Naive thymus-derived CD8-positive, alpha-beta T cell (primary cell): ENCODE measurements at places on chromosomes 12 and 14.

- DNase-seq: no peak
Observed at GRCh38 chr14:78425782-78426181, 255.6 kb downstream of the NRXN3 start.

DNA sequence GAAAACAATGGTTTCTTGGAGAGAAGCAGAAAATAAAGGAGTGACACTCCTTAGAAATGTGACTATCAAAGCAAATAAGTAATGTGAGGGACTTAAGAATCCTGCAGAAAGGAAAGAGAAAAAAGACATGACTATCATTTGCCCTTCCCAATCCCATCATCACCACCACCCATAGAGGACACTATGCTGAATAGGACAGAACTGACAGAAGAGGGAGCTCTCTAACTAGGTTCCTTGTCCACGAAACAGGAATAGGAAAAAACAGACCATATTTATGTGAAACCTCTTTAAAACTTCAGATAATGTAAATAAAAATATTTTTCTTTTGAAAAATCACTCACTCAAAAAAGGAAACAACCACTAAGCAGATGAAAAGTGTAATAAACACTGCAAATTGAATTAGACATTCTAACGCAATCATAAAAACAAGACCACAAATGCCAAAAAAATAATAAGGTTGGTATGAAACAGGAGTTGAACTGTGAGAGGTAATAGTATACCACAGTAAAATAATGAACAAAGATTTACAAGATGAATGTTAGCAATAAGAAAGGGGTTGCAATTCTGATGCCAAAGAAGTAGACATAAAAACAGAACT lies 24.1 kb downstream of the KLRD1 start:
- DNase-seq: no peak

- no peak for DNase-seq
Observed at GRCh38 chr12:83128540-83128939, 441.8 kb downstream of the TMTC2 start.

- DNase-seq: no peak
Observed at GRCh38 chr14:75298187-75298965, 19.7 kb downstream of the FOS start.

GRCh38 chr12:89468648-89469326 lies 55.8 kb downstream of the GALNT4 start:
- DNase-seq: no peak

DNA sequence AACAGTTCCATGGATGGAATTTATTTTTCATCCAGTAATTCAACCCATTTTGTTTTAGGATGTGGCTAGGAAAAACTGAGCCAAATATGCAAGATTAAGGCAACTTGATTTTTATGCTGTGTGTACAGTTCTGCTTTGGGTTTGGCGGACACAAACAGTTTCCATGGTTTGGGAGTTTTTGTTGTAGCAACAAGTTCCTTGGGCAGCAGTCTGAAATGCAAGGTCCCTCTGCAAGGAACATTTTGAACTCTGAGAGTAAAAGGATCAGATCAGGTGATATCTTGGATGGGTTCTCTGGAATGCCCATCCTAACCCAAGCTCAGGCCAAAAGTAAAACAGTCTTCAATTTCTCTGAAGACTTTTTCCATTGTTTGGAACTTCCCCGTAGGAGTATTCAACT lies 161.2 kb downstream of the TMX1 start:
- DNase-seq: no peak

DNA sequence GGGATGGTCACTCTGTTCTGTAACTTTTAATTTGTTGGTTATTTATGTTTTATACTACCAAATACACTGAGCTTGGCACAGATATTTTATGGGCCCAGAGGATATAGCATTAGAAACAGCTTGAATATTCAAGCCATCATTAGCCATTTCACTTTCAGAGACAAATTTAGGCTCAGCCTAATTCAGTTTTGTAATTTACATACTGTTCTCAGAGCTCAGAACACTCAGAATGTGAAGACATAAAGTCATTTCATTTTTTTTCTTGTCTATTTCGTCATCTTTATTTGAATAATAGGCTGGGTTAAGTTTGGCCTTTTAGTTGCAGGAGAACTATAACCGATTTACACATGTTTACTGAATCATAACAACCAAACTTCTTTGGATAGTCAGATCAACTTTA lies 361.7 kb downstream of the SNAPC1 start:
- DNase-seq: no peak

DNA sequence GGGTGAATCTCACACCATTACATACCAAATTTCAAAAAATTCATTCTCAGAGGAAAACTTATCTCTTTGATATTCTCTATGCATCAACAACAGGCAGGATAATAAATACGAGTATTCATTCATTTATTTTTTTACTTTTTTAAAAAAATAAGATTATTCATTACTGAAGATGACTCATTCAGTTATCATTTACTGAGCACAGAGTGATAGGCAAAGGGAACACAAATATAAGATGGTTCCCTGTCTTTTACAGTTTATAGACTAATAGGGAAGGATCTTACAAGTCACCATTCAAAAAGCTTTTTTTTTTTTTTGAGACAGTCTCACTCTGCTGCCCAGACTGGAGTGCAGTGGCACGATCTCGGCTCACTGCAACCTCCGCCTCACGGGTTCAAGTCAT lies 5.0 kb upstream of the PABPN1 start:
- DNase-seq: no peak

DNA sequence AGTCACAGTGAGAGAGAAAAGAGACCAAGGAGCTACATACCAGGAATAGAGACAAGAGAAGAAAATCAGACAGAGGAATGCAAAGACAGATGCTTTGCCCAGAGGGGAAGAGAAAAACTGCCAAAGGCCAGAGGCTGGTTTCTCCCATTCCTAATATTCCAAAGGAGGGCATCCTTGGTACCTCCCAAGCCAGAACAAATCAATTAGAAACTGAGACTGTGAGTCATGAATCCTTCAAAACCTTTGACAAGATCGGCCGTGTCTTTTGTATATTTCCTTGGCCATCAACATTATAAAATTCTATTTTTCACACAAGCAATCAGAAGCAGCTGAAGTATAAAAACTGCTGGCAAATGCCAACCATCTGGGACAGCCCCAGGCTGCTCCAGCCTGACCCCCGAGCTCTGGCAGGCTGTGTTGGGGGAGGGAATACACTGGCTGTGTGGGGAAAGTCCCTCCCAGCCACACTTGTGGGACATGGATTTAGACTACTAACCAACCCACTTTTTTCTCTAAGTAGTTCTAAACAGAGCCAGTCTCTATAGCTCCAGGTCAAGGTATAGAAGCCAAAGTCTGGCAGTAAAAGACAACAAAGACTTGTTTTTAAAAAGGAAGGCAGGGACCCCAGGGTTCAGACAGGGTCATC lies 13.7 kb downstream of the POMT2 start:
- DNase-seq: no peak

DNA sequence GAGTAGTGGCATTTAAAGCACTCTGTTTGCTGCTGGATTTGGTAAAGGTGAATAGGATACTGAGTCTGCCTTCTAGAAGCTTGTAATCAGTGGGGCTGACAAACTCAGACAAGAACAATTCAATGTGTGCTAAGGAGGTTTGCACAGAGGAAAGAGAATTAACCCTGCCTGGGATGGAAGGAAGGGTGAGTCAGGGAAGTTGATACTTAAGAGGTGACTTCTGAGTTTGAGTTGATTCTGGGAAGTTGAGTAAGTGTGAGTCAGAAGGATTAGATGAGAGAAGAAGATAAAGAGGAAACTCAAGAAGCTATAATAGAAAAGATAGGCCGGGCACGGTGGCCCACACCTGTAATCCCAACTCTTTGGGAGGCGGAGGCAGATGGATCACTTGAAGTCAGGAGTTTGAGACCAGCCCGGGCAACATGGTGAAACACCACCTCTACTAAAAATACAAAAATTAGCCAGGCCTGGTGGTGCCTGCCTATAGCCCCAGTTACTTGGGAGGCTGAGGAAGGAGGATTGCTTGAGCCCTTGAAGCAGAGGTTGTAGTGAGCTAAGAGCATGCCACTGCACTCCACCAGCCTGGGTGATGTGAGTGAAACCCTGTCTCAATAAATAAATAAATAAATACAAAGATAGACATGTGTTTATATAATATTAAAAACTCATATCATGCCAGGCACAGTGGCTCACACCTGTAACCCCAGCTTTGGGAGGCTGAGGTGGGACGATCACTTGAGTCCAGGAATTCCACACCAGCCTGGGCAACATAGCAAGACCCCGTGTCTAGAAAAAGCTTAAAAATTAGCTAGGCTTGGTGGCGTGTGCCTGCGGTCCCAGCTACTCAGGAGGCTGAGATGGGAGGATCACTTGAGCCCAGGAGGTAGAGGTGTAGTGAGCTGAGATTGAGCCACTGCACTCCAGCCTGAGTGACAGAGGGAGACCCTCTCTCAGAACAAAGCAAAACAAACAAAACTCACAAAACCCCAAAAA lies 126.8 kb upstream of the CPM start:
- DNase-seq: no peak

DNA sequence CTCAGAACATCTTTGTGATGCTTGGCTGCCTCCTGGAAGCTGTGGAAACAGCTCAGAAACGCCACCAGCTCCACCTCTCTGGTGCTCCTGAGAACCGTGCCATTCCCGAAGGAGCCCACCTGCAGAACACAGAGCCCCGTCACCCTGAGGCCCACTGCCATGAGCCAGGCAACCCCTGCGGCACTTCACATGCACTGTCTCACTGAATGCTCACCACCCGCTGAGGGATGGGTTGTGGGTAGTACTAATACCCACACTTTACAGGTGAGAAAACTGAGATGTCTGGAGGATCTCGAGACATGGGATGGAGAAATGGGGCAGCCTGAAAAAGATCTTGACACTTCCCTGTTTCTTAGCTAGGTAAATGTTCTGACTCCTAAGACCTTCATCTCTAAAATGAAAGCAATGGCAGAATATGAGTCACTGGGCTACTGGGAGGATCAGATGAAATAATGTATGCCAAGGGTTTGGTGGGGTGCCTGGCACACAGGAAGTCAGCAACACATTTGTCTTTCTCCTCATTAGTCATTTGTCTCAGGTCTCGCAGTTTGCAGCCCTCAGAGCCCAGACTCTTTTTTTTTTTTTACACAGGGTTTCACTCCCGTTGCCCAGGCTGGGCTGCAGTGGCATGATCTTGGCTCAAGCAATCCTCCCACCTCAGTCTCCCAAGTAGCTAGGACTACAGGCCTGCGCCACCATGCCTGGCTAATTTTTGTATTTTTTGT lies 5.3 kb downstream of the OASL start:
- DNase-seq: peak; percentile 27

GRCh38 chr14:39107591-39107996 lies 4.6 kb upstream of the SEC23A start:
- no peak for DNase-seq

DNA sequence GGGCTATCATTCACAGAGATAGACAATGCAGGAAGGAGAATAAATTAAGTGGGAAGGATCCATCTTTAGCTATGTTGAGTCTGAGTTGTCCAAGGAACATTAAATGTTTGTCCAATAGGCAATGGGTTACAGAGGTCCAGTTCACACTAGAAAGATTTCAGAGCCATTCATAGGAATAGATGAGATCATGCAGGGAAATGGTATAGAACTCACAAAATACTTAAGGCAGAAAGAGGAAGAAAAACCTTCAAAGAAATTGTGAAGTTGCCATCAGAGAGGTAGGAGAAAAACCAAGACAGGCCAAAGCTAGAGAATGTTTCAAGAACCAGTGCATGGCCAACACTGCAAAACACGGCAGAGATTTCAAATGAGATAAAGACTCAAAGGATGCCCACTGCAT lies 94.1 kb downstream of the PHLDA1 start:
- no peak for DNase-seq

DNA sequence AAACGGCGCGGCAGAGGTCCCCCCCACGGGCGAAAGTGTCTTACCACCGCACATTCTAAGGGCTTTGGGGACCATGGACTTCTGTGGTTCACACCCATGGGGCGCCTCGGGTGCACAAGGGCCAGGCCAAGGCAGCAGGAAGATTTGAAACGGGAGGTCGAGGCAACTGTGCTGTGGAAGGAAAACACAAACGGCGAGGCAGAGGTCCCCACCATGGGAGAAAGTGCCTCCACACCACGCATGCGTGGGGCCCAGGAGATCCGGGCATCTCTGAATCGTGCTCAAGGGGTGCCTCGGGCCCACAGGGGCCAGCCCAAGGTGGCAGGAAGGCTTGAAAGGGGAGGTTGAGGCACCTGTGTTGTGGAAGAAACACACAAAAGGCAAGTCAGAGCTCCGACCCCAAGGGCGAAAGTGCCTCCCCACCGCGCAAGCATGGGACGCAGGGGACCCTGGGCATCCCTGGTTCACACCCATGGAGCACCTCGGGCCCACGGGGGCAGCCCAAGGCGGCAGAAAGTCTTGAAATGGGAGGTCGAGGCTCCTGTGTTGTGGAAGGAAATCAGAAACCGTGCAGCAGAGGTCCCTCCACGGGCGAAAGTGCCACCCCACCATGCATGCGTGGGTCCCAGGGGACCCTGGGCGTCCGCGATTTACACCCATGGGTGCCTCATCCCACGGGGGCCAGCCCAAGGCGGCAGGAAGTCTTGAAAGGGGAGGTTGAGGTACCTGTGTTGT lies 371.0 kb downstream of the ALG10 start:
- no peak for DNase-seq

DNA sequence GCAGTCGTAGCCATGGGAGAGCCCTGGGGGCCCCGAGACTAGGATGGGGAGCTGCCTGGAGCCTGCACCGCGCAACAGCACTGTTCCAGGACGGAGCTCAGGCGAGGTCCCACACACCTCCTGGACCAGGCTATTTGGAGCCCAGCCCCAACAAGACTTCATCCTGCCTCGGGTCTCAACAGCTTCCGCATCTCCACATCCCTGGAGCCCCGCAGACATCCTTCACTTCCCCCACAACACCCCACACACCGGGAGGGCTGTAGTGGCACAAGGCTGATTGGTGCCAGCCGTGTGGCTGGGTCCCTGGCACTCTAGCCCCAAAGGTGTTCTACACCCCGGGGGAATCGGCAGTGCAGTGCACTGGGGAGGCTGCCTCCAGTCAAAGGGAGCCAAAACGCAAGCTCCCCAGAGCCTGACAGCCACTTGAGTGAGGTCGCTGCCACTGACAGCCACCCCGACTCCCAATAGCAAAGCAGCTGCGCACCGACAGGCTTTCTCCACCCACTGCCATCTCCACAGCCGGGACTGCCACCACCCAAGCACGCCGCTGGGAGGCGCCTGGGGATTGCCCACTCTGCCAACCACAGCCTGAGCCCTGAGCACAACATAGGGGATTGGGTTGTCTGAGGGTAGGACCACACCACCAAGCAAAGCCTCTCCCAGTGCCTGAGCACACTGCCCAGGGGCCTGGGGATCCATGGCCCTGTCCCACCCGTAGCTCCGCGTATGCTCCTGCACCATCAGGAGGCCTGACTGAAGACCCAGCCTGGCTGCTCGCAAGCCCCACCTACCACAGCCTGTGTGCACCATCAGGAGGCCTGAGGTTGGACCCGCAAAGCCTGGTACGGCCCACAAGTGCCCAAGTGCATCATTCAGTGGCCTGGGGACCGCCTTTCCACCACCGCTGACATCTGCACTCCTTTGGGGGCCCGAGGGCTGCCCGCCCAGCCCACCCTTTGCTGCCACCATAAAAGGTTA lies 13.2 kb upstream of the KLRF1 start:
- peak; percentile 91 for DNase-seq

GRCh38 chr12:69475237-69475975 lies 5.2 kb downstream of the FRS2 start:
- no peak for DNase-seq

GRCh38 chr12:9760120-9760519 lies 581 bp downstream of the CD69 start:
- DNase-seq: no peak
